ENCODE measurements at places on chromosomes 1 and 21.

GRCh38 chr1:84888753-84889152 lies 4.3 kb downstream of the LPAR3 start:
- DNase-seq, result no peak

GRCh38 chr1:9787702-9788101 lies 36.1 kb downstream of the CLSTN1 start:
- no peak for DNase-seq

DNA sequence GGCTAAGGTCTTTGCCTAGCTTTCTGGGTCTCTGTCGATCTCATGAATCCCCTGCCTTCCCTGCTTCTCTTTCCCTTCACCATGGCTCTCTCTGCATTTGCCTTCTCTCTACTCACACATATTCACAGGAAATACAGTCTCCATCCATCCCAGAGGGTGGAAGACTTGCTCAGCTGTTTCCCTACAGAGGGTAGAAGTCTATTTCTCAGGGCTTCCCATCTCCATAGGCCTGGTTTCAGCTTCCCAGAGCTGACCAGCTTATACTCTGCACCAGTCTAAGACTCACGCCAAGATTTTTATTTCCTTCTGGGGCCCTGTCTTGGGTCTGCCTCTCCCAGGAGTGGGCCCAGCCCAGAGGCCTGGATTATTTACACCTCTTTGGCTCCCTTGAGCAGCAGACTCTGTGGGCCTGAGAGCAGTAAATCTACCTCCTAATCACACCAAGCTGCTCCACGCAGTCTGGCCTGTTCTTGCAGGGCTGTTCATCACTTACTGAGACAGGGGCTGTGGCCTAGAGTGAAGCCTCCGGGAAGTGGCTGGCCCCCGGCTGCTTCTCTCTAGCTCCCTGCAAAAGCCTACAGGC lies 102.5 kb downstream of the PLXNA2 start:
- peak; percentile 65 for DNase-seq

DNA sequence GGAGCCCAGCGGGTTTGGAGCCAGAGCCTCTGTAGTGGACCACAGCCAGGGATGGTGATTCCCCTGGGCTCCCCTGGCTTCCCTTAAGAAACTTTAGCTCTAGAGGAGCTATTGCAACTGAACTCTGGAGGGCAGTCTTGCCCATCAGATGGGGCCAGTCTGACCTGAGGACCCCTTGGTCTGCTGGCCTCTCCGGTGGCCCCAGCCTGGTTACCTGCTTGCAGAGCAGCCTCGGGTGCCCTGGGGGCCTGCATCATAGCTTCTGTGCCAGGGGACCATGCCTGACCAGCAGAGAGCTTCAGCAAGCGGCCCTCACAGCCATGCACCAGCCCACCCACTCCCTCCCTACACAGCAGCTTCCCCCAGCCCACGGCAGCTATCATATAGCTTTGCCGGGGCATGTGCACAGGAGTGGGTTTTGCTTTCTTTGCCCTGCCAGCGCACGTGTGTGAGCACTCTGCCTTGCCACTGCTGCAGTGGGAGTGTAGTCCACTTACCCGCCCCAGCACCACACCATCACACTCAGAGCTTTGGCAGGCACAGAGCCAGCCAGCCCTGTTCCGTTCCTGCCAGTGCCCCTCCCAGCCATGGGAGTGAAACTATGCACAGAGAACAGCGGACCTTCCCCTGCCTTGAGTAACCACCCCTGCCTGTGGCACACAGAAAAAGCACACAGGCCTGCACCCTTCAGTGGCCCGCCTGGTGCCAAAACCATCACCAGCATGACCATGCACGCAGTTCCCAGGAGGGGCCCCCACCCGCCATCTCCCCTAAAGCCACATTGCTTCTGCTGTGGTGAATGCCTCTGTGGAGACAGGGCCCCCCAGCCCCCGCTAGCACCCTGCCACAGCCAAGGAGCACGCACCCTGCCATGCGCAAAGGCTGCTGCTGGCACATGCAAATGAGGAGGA lies 442.9 kb upstream of the NEGR1 start:
- DNase-seq, result peak; percentile 26

DNA sequence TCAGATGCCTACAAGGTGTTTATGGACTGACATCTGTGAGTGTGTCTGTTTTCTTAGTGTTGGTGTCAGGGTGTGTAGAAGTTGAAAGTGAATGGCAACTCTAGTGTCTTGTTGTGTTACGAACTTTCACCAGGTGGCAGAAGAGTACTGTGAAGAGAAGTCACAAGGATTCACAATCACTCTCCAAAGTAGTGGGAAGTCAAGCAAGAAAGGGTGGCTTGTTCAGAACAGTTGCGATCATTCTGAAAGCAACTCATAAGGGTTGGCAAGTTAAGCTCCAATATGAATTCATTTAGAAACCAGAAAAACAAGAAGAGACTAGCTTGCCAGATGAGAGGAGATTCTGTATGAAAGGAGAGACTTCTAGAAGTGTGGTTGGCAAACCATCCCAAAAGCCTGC lies 86.1 kb downstream of the FASLG start:
- DNase-seq, result peak; percentile 20

- no peak for DNase-seq
Measured at GRCh38 chr1:210650403-210650802, 321.7 kb downstream of the HHAT start.

DNA sequence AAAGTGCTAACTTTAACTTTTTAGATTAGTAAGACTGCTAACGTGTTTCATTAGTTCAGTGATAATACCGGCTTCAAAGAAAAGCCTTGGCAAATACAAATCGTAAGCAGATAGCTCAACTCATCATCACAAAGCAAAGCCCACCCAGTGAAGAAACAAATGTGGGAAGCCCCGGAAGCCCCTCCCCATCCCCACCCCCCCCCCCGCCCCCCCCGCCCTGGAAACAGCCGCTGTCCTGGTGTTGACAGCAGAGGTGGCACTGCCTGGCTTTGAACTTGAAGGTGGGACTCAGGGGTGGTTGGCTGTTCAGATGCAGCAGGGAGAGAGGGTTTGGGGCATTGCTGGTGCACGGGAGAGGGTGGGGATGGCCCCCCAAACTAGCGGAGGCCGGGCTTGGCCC lies 14.1 kb downstream of the PDXK start:
- no peak for DNase-seq

DNA sequence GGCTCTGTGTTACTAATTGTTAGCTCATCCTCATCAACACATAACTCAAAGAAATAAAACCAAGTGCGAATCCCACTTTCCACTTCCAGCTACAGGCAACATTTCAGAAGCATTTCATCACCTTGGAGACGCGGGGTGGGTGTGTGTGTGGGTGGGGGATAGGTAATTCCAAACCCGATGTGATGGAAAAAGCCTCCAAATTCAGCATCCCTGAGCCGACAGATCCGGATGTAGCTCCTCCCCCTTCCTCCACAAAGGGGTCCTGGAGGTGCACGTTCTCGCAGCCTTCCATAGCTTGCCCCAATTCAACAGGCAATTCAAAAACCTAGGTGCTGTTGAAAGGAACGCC lies 486 bp downstream of the HSPA13 start:
- DNase-seq, result no peak

- DNase-seq, result no peak
Measured at GRCh38 chr1:205310976-205311704, 10.4 kb downstream of the NUAK2 start.

- peak; percentile 66 for DNase-seq
Measured at GRCh38 chr1:27602462-27603308, 1.3 kb downstream of the AHDC1 start.

DNA sequence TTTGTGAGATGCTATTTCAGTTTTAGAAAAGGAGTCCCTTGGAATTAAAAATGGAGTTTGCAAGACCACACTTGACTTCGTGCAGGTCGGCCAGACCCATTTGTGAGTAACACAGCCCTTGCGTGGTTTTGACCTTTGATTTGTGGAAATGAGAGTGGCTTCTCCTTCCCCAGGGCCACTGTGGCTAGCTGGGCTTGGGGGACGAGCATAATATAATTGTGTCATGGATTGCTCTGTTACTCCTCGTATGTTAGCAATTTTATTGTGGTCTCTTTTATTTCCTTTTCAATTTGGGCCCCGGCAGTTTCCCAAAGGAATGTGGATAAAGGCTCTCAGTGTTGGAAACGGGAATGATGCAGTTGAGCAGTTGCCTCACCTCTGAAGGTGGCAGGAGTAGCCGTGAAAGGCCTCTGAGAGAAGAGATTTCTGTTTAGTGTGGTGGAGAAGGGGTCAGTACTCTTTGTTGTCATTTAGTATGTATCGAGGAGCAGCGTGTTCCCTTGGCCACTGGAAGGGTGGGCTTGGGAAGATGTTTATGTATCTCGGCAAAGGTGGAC lies 194.6 kb downstream of the PBX1 start:
- DNase-seq, result no peak

DNA sequence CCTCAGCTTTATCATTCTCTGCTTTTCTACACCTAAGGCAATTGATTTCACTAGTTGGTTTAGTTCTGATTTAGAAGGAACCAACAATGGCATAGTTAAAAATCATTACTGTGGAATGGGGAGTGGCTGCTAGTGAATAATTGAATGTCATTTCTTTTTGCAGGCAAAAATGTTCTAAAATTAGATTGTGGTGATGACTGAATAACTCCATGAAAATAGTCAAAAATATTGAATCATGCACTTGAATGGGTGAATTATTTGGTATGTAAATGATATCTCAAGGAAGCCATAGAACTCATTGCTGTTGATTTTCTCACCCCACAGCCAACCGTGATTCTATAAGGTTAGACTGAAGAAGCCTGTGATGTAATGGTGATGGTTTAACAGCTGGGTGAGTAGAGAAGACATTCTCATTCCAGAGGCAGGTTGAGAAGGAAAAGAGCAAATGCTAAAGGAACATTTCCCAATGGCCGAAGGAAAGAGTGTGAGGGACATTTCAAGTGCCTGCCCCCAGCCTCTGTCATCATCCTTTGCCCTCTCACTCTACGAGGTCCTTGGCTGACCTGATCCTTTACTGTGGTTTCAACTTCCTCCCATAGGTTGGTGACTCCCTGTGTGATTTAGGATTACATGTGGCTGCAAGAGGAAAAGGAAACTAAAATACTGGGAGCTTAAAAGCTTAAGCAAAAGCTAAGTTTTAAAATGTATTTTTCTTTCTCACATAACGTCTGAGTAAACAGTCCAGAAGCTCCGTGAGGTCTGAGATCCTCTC lies 12.5 kb downstream of the OVAAL start:
- DNase-seq, result no peak

All from nephron progenitor cell (in vitro differentiated cells).